Activated B cell treated with CpG ODN at 0.5 μM for 24 hours (primary cell): ENCODE measurements at places on chromosomes 2 and 18.

DNA sequence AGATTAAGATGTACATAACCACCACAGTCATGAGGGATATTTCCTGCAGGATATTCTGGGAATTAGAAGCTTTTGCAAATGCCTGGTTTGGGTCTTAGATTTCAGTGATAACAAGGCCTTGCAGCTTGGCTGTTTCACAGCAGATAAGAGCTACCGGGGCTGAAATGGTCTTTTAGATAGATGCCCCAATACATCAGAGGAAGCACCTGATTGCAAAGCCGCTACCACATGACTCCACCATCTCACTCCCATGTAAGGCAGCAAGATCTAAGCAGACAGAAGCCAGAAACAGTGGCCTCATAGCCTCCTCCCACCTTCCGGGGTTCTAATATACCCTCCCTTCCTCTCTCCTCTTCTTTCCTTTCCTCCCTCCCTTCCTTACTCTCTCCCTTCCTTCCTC, 31.1 kb upstream of the EPG5 start:
- no peak for DNase-seq

DNA sequence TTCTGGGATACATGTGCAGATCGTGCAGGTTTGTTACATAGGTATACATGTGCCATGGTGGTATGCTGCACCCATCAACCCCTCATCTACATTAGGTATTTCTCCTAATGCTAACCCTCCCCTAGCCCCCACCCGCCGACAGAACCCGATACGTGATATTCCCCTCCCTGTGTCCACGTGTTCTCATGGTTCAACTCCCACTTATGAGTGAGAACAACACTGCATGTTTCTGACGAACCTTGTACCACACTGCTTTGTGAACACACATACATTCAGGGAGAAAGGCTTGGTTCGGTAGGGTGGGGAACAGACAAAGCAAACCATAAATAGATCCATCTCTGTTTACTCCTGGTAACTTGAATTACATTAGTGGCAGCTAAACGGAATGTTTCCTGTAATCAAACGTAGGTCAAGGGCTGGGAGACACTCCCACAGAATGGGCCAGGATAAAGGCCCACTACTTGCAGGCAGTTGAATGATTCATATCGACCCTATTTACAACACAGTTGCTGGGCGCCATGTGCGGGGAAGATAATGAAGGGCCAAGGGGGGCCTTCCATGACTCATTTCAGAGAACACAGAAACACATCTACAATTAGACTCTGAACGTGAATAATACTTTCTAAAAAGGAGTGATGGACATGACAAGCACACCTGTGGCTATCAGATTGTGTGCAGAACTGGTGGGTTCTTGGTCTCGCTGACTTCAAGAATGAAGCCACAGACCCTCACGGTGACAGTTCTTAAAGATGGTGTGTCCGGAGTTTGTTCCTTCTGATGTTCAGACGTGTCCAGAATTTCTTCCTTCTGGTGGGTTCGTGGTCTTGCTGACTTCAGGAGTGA, 56.8 kb upstream of the KIDINS220 start:
- no peak for DNase-seq

DNA sequence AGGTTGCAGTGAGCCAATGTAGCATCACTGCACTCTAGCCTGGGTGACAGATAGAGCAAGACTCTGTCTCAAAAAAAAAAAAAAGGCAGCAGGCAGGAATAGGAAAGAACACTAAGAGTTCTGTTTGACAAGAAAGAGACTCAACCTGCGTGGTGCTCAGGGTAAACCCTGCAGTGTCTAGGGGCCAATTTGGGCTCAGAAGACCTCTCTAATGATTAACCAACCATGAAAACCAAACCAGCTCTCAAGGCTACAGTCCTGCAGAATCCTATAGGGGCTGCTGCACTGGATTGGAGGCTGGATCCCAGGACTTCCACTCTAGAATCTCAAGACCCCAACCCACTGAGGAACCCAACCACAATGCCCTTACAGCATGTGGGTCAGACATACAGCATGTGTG, 2.4 kb downstream of the TRABD2A start:
- no peak for DNase-seq

GRCh38 chr18:11518788-11519685, 90.4 kb upstream of the SLC35G4 start:
- no peak for DNase-seq

DNA sequence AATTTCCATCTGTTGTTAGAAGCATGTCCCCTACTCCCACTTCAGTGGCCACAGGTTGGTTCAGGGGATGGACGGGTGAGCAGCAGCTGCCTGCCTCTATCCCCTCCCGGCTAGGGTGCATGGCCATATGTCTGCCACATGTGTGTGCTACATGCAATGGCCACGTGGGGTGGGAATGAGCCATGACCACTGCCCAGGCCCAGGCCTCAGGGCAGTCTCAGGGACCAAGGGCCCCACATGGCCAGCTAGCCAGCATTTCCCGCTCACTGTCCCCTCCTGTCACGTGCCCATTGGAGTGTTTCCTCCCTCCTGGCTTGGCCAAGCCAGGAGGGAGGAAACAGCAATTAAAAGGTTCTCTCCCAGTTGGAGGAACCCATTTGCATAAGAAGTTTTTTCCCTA, 117.1 kb downstream of the KCNS3 start:
- DNase-seq, result no peak

DNA sequence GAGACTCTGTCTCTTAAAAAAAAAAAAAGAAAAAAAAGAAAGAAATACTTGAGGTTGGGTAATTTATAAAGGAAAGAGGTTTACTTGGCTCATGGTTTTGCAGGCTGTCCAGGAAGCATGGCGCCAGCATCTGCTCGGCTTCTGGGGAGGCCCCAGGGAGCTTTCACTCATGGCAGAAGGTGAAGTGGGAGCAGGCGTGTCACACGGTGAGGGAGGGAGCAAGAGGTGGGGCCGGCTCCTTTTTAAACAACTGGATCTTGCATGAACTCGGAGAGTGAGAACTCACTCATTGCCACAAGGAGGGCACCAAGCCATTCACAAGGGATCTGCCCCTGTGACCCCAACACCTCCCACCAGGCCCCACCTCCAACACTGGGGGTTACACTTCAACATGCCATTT, 30.6 kb downstream of the CYP26B1 start:
- DNase-seq, result no peak

DNA sequence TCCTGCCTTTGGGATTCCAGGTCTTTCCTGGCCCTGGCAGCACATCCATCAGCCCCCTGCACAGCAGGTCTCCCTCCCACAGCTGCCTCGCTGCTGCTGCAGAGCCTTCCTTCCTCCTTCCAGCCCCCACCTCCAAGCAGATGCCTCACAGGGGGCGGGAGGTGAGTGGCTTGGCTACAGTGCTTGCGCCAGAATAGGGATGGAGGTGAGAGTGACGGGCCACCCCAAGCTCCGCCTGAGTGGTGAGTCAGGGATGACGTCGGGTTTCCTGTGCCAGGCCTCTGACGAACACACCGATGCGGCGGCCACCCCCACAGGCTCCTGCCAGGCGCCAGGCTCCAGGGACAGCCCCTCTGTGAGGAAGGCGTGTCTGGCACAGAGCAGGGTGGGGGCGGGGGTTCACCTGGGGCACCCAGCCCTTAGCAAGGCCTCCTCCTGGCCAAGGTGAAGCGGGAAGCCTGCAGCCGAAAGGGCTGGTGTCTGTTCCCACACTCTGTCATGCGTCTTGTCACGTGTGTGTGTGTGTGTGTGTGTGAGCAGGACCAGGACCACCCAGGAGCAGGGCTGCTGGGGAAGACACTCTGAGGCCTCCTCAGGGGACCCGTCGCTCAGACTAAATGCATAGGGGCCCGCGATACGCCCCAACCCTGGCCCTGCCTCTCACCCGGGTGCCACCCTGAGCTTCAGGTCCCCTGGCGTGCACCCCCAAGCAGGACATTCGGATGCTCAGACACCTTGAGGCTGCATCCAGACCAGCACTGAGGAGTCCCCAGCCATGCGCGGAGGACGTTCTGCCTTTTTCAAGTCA, 3.4 kb upstream of the DUSP2 start:
- peak; percentile 86 for DNase-seq

DNA sequence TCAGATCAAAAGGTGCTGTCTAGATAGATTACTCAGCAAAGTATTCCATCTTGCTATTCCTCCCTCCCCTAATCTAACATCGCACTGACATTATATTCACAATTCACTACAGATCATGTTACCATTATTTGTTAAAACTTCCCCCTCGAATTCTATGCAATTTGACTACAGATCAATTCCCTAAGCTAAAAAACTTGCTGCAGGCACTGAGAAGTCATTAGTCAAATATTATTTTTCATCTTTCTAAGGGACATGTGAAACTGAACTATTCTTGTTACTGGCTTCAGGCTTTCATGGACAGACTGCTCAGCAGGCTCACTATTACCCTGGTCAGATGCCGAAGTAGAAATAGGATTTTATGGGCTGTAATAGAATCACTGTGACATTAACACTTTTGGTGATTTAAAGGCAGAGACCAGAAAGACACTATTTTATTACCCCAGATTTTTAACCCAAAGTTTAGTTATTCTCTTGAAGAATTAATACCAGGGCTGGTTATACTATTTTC, 15.1 kb downstream of the MYL1 start:
- no peak for DNase-seq

DNA sequence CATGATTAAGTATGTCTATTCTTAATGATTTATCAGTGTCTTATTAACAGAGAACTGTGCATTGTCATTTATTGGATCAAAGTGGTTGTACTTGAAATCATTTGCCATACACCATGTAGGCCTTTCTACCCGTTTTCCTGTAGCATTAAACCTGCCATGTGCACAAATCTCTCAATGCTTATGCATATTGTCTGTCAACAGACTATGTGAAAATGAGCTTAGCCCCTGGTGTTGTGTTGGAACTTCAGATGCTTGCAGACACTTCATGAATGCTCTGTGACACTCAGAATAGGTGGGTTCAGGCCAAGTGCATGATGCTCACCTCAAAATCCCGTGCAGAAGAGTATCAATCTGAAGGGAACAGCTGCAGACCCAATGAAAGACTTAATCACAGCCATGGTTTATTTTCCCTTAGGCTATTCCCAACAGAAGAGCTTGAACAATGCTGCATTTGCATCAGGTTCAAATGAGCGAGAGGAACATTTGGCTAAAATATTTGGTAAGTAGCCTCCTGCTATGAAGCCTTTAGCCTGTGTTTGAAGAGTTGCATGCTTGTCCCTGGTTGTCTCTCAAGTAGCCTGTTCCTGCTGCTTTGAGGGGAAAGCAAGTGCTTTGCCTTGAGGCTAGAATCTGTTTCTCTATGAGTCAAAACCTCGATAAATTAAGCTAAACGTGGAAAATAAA, 6.1 kb downstream of the C2orf92 start:
- DNase-seq, result no peak

- no peak for DNase-seq
Observed at GRCh38 chr2:172446474-172447063, 19.2 kb downstream of the ITGA6 start.

DNA sequence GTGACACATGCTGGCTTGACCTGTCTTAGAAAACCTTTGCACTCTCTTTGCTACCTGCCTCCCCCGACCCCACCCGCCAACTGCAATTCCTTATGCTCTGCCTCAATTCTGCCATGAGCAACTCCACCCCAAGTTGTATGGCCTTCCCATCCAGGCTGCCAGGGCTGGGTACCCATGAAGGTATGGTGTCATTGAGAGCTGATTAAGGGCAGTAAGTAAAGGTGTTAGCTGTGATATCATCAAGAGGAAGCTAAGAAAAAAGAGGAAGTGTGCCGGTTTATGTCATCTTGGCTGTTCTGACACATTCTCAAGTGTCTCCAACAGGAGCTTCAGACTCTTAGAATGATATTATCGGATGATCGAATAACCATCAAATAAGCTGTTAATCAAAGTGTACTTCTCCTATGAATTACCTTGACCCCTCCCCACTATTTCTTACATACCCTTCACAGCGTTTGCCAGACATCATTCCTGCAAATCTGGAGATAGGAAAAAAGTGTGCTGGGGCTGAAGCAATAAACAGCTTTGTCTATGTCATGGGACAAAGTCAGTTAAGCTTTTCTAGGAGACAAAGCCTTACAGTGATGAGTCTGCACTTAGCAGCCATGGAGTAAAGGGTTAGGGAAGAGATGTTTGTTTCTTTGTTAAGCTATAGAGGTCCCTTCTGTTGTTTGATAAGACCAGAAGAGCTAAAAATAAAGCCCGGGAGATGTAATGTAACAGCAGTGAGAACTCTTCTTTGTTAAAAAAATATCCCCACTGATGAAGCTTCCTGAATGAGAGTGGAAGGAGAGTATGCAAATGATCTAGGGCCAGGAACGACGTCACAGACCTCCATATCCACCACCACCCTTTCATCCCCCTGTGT, 40.4 kb upstream of the SMAD2 start:
- DNase-seq, result no peak

GRCh38 chr2:9757501-9758264, 85.6 kb upstream of the TAF1B start:
- no peak for DNase-seq

DNA sequence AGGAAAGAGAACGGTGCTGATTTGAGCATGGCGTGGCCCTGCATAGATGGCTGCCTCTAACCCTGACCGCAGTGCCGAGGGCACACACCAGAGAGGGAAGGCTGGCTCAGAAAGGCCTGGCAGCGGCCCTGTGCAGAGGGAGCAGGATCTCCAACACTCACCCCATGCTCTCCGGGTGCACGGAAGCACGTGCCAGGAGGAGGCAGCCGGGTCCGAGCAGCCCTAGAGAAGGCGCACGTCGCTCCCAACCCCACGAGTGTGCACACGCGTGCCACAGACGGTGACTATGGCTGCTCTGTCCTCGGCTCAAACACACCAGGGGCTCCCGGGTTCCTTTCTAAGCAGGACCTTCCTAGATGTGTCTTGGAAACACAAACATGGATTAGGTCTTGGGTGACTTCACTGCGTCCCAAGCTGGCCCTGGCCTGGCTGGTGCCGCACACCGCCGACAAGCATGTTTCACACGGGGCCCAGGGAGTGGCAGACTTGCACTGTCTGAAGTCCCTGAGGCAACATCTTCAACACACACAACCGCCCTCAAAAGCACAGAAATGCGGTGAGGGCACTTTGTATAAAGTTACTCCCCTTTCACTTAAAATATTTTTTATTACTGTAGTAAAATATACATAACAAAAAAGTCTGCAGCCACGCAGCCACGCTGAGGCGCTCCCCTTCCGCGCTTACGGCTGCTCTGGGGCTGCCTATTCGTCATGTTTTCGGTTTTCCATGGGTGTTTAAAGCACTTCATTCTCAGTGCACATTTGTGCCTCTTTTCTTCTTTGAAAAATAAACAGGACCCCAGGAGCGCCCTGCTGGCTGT, 110.0 kb downstream of the ZNF516 start:
- DNase-seq, result no peak

DNA sequence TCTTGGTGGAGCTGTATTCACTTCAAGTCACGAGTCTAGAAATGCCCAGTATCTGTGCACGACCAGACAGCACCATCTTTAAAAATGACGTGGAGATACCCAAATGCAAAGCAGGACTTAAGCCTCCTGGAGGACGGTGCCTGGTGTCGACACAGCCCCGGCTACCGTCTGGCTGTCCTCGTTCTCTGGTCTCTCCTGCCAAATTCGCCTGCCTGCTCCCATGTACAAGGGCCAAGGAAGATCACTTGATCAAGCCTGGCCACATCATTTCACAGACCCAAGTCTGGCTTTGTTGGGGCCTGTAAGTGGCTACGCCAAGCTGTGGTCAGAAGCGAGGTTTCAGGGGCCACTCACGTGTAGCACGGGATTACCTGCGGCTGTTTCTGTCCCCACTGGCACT, 9.4 kb downstream of the ODC1 start:
- DNase-seq, result no peak

- DNase-seq, result no peak
Observed at GRCh38 chr2:154952346-154952980, 254.0 kb downstream of the KCNJ3 start.

GRCh38 chr2:60513996-60514395, 39.5 kb downstream of the BCL11A start:
- no peak for DNase-seq
